Trophoblast cell (in vitro differentiated cells and primary cell): ENCODE measurements at places on chromosomes 1 and 21.

DNA sequence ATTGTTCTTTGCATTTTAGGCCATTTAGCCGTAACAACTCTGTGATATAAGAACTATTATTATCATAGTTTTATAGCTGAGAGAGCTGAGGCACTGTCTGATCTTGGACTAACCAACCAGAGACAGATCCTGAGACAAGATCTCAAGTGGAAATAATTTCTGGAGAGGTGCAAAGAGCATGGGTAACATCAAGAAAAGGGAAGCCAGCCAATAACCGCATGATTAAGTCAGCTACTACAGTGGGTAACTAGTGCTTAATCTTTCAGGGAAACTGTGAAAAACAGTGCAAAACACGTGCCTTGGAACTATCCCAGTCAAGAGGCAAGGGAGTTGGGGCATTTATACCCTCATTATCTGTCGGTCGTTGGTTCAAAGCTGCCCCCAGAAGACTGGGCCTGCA lies 105.8 kb downstream of the OMA1 start:
- H3K4me1 ChIP-seq: no peaks in the 10 kb centered on the region
- no peaks in the 10 kb centered on the region for H3K27me3 ChIP-seq
- no peaks in the 10 kb centered on the region for H3K36me3 ChIP-seq
- no peak overlapping the region for H3K27ac ChIP-seq

GRCh38 chr21:46294647-46295176 lies 8.6 kb downstream of the YBEY start:
- no peak overlapping the region for H3K4me3 ChIP-seq
- peaks cover 19% of the 10 kb centered on the region for H3K4me1 ChIP-seq
- DNase-seq: no peak
- H3K27me3 ChIP-seq: no peaks in the 10 kb centered on the region

GRCh38 chr1:223756806-223757700 lies 44.7 kb downstream of the CAPN2 start:
- no peak for DNase-seq
- peaks cover 94% of the 10 kb centered on the region for H3K36me3 ChIP-seq
- no peaks in the 10 kb centered on the region for H3K27me3 ChIP-seq
- no peak overlapping the region for H3K4me3 ChIP-seq
- no peaks in the 10 kb centered on the region for H3K4me1 ChIP-seq

DNA sequence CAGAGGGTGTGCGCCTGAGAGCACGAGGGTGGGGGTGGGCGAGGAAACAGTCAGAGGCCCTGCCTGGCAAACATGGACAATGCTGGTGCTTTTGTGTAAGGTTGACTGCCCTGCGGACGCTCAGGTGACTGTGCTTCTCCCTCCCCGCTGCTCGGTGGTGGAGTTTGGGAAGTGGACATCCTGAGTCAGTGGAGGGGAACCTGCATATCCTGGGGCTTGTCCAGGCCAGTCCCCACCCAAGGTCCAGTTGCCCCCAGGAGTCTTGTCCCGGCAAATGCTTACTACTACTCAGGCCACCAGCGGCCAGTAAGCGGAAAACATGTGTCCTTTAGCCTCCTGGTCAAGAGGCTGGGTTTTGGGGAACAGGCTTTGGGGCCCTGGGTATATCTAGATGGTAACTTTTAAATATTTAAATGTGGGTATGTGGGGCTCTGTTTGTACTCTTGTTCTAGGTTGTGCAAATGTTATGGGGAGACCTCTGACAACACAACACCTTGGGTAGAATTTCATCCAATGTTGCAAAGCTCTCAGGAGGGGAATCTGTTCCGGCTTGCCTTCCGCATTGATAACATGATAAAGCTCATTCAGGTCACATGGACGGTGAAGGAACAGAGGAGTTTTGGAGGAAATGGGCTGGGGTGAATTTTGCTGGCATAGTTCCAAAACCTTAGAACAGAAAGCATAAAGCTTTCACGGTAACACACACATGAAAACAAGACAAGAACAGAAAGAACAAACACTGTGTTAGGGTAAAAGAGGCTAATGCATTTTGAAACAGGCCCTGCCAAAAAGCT lies 364.9 kb downstream of the PRDM2 start:
- H3K27me3 ChIP-seq: no peaks in the 10 kb centered on the region
- H3K4me1 ChIP-seq: no peaks in the 10 kb centered on the region
- H3K36me3 ChIP-seq: no peaks in the 10 kb centered on the region
- DNase-seq: no peak

- no peaks in the 10 kb centered on the region for H3K4me1 ChIP-seq
- no peaks in the 10 kb centered on the region for H3K36me3 ChIP-seq
- H3K4me3 ChIP-seq: no peak overlapping the region
- no peak overlapping the region for H3K27ac ChIP-seq
- no peaks in the 10 kb centered on the region for H3K27me3 ChIP-seq
- DNase-seq: no peak
Observed at GRCh38 chr1:14296795-14297194, 301.7 kb upstream of the KAZN start.

DNA sequence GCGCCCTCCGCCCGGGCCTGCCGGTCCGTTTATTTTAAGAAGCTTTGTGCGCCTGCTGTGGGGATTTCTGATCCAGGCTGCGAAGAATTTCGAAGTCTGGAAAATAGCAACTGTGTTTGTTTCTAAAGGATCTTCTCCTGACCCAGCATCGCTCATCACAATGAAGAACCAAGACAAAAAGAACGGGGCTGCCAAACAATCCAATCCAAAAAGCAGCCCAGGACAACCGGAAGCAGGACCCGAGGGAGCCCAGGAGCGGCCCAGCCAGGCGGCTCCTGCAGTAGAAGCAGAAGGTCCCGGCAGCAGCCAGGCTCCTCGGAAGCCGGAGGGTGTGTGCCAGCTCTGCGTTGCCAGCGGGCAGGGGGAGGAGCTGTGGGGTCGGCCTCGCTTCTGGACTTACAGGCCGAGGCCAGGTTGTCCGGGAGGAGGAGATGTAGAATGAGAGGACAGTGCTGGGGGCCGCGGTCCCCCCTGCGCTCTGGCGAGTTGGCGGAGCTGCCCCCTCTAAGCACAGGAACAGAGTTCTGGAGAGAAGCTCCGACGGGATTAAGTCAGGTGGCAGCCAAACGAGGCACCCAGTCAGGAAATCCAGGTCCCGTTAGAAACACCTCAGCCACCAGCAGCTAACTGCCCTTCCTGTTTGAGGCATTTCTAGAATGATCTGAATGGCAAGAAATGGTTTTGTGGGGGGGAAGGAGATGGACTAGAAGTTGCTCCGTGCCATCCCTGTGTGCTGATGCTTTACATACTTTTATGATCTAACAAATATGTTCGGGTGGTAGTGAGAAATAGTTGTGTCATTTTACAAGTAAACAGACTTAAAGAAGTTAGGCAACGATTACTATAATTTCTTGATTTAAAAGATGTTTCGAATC lies 948 bp downstream of the TXLNA start:
- H3K4me3 ChIP-seq: peak overlapping the region; percentile 78
- DNase-seq: peak; percentile 80
- H3K36me3 ChIP-seq: peaks cover 15% of the 10 kb centered on the region

GRCh38 chr1:85444381-85444780 lies 20.6 kb downstream of the DDAH1 start:
- no peak overlapping the region for H3K4me3 ChIP-seq
- H3K27me3 ChIP-seq: no peaks in the 10 kb centered on the region
- H3K4me1 ChIP-seq: no peaks in the 10 kb centered on the region
- DNase-seq: no peak

- no peaks in the 10 kb centered on the region for H3K4me1 ChIP-seq
- H3K36me3 ChIP-seq: no peaks in the 10 kb centered on the region
- no peak overlapping the region for H3K27ac ChIP-seq
- H3K4me3 ChIP-seq: no peak overlapping the region
Observed at GRCh38 chr1:186009039-186009737, 275.0 kb downstream of the HMCN1 start.

DNA sequence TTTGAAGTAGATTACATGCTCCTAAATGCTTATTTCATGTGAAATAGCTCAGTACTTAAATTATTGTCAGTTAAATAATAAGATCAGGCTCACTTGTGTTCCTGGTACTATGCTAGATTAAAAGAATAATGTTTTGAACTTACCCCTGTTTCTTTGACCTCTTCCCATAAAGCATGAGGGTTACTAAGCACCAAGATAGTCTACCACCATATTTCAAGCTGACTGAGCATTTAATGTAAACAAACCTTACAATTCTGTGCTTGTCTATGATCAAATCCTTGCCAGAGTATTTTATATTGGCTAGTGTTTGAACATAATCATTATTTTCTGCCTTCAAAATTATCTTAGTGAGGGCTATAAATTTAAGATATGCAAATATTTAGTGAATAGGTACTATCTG lies 98.1 kb downstream of the LHX9 start:
- no peaks in the 10 kb centered on the region for H3K4me1 ChIP-seq
- no peak for DNase-seq
- H3K36me3 ChIP-seq: no peaks in the 10 kb centered on the region
- H3K4me3 ChIP-seq: no peak overlapping the region

GRCh38 chr1:87435484-87435883 lies 106.8 kb downstream of the LMO4 start:
- H3K27ac ChIP-seq: no peak overlapping the region
- DNase-seq: peak; percentile 93
- no peaks in the 10 kb centered on the region for H3K27me3 ChIP-seq
- H3K4me1 ChIP-seq: peaks cover 10% of the 10 kb centered on the region
- no peak overlapping the region for H3K4me3 ChIP-seq

DNA sequence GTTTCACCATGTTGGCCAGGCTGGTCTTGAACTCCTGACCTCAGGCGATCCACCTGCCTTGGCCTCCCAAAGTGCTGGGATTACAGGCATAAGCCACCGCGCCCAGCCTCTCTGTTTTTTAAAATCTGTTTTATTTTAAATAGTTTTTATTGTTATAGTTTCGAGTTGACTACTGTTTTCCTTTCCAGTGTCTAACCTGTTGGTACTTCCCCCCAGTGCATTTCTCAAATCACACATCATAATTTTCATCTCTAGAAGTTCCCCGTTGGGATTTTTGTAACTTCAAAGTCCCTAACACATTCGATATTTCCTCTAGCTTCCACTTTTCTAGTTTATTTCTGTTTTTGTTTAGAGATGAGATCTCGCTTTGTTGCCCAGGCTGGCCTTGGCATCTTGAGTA lies 7.5 kb downstream of the HES4 start:
- no peak for DNase-seq
- peaks cover 2% of the 10 kb centered on the region for H3K4me1 ChIP-seq
- no peaks in the 10 kb centered on the region for H3K36me3 ChIP-seq

DNA sequence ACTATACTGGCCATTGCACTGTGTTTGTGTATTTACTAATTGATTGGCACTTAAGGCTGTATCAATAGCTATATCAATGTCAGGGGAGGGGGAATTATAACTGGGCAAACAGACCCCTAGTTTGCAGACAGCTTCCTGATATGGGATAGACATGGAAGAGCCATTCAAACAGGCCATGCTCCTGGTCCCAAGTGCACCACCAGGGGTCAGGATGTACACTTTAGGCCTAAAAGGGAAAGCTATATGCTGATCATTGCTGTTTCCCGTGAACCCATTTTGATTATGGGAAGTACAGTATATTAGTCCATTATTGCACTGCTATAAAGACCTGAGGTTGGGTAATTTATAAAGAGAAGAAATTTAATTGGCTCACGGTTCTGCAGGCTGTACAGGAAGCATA lies 124.9 kb upstream of the BACE2 start:
- no peak overlapping the region for H3K27ac ChIP-seq
- H3K4me3 ChIP-seq: no peak overlapping the region
- no peaks in the 10 kb centered on the region for H3K4me1 ChIP-seq
- DNase-seq: peak; percentile 74
- no peaks in the 10 kb centered on the region for H3K36me3 ChIP-seq

DNA sequence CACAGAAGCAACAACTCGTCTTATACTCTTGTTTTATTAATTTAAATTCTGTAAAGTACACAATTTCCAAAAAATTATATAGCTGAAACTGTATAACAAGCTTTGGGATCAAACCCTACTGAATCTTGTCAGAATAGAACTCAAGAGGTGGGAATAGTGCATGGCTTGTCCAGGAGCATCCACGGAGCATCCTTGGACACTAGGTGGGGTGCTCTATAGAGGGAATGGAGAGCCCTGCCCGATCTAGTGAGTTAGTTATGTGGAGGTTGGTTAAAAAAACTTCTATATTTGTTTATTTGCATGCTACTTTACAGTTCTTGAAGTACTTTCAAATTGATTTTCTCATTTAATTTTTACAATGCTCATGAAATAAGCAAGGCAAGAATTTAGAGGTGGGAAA lies 28.3 kb downstream of the ROR1 start:
- no peaks in the 10 kb centered on the region for H3K4me1 ChIP-seq
- no peaks in the 10 kb centered on the region for H3K36me3 ChIP-seq
- no peak overlapping the region for H3K27ac ChIP-seq
- no peak overlapping the region for H3K4me3 ChIP-seq
- H3K27me3 ChIP-seq: no peaks in the 10 kb centered on the region
- DNase-seq: no peak

DNA sequence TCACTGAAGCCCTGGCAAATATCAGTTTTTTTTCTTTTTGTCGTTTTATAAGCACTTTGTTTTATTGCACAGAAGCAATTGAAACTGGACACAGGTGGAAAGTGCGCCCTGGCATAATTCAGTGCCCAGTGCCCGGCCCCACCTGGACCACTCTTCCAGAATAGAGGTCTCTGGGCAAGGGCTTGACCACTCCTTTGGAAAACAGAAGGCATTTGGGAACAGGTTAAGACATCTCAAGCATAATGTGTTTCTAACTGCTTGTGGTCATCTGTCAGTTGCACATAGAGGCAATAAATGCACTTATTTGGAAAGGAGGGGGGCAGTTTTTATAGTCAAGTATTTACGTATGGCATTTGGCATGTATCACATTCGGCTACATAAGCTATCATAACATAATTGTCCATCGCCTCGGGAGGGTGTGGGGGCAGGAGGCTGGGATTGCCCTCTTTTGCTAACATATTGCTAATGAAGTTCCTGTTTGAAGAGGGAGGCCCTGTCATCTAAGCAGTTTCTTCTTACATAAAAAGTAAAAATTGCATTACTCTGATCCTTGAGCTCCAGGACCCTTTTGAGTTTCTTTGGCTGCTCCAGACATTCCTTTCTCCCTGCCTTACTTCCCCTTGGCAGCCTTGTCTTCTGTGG lies 14.7 kb upstream of the CD2 start:
- H3K27ac ChIP-seq: no peak overlapping the region
- DNase-seq: no peak
- peaks cover 3% of the 10 kb centered on the region for H3K36me3 ChIP-seq

- H3K4me3 ChIP-seq: no peak overlapping the region
- peaks cover 8% of the 10 kb centered on the region for H3K4me1 ChIP-seq
- H3K27ac ChIP-seq: peak overlapping the region; percentile 29
- peak; percentile 97 for DNase-seq
- H3K36me3 ChIP-seq: no peaks in the 10 kb centered on the region
- H3K27me3 ChIP-seq: no peaks in the 10 kb centered on the region
Observed at GRCh38 chr1:28296401-28297261, 32.2 kb upstream of the MED18 start.

DNA sequence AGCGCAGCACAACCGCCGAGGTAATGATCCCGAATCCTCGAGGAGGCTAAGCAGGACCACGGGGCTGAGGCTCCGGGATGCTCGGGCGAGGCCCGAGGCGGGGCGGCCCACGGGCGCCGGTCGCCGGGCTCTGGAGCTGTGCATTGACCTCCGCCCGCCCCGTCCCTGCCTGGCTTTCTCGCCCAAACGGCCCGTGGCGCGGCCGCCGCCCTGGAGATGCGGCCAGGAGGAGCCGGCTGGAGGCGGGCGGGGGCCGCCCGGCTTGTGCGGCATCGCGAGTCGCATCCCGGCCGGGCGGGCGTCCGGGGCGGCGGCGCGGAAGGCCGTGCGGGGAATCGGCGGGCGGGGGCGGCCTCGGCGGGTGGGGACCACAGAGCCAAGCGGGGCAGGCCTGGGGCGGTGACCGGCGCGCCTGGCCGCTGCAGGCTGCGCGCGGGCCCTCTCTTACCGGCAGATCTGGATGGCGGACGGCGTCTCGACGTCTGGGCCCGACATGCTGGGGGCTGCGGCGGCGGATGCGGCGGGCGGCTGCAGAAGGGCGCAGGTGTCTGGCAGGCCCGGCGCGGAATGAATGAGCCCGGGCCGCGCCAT lies 663 bp downstream of the ACOT7 start:
- DNase-seq: no peak
- H3K4me3 ChIP-seq: peak overlapping the region; percentile 92
- H3K27me3 ChIP-seq: no peaks in the 10 kb centered on the region
- peaks cover 5% of the 10 kb centered on the region for H3K4me1 ChIP-seq
